Epithelial cell of proximal tubule (primary cell): ENCODE measurements at places on chromosomes 11 and 22. TPM values are rescaled to one million over a fixed set of nuclear protein-coding genes. Genes with fewer than 3 reads are reported as not detected.

- DNase-seq = no peak
Observed at GRCh38 chr22:46976143-46976542, 213.7 kb downstream of the TBC1D22A start.

- no peak for DNase-seq
Observed at GRCh38 chr11:12216041-12216451, 105.7 kb downstream of the MICAL2 start.

DNA sequence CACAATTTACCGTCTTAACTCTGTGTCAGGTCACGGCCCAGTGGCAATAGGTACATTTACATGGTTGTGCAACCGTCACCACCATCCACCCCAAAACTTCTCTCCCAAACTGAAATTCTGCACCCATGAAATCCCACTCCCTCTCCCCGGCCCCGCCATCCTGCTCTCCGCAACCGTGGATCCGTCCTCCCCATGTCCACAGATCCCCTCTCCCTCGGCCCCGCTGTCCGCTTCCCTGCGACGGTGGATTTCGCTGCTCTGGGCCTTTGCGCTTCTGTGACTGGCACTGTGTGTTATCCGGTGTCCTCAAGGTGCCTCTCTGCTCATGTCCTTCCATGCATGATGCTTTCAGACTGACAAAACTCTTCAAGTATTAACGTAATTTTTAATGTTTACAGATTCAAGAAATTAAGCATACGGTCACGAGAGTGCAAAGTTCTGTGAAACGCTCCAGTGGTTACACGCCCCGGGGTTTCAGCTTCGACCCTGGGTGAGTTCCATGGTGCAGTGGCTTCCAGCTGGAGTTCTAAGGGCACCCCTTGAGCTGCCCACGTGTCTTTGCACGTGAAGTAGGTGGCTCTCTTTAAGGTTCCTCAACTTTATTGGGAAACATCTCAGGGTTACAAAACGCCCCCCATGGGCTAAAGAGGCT is 76.4 kb downstream of the KCNQ1 start:
- no peak for DNase-seq

- DNase-seq = no peak
Observed at GRCh38 chr11:75728992-75729391, 11.4 kb downstream of the MOGAT2 start.

Gene RASL10A
- 0.12 TPM in 1 of 2 replicates, not detected in the other for total RNA-seq

Gene PKDREJ
- total RNA-seq = not detected in 2 replicates

Gene INPP5J
- 1.2 and 3.0 TPM in 2 replicates for total RNA-seq

Gene BLID
- total RNA-seq = 0.29 and 1.9 TPM in 2 replicates
